Sciatic nerve (tissue), 2 donors: ENCODE measurements at places on chromosomes 5 and 9. TPM values are rescaled to one million over a fixed set of nuclear protein-coding genes. Genes with fewer than 3 reads are reported as not detected.

The PCDHB4 gene
- total RNA-seq: 12.2 TPM

The ZNF169 gene
- total RNA-seq: 11.8 TPM

The ELAVL2 gene
- 0.40 TPM for total RNA-seq

The NSG2 gene
- not detected for total RNA-seq

The PARP8 gene
- 30.4 TPM for total RNA-seq

The PPIC gene
- total RNA-seq: 25.1 TPM

The PIP5K1B gene
- 2.0 TPM for total RNA-seq

The PIP5KL1 gene
- 2.0 TPM for total RNA-seq

The CER1 gene
- total RNA-seq: not detected

The NR2F1-AS1 gene
- total RNA-seq: 49.3 TPM

The ZFP2 gene
- total RNA-seq: 4.8 TPM

The SAXO1 gene
- total RNA-seq: 0.49 TPM

The ENTPD8 gene
- total RNA-seq: not detected

The ORM2 gene
- total RNA-seq: not detected

The ZDHHC11B gene
- total RNA-seq: 1.9 TPM

The FGF18 gene
- 15.8 TPM for total RNA-seq

The ANKRD20A1 gene
- total RNA-seq: 4.1 TPM

The TMC1 gene
- 0.36 TPM for total RNA-seq

The GFI1B gene
- total RNA-seq: not detected

The IFNA21 gene
- total RNA-seq: not detected

The UNC5A gene
- total RNA-seq: not detected

The TSSK1B gene
- total RNA-seq: 0.36 TPM

The HAND1 gene
- total RNA-seq: not detected

The PCDHB3 gene
- 4.5 TPM for total RNA-seq

The LIFR gene
- total RNA-seq: 106 TPM

The DBH gene
- 0.13 TPM for total RNA-seq

The CDKN2A gene
- total RNA-seq: 1.5 TPM

The ADGRV1 gene
- 1.7 TPM for total RNA-seq
